ENCODE measurements at places on chromosomes 11 and 22.

GRCh38 chr22:47276450-47276820 lies 514.0 kb downstream of the TBC1D22A start:
- no peak for DNase-seq

DNA sequence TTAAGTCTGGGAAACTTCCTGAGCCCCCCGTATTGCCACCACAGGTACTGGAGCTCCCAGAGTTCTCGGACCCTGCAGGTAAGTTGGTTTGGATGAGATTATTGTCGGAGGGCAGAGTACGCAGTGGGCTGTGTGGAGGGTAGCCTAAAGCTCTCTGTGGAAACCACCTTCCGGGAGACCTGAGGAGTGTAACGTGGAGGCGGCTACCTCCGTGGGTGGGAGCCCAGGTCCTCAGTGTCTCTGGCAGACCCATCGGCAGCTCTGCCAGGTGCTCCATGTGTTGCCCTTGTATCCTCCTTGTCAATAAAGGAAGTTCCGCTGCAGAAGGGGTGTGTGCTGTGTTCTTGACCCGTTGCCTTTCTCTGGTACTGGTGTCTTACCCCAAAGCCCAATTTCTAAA lies 61.4 kb downstream of the SYT13 start:
- no peak for DNase-seq

GRCh38 chr22:26502688-26503561 lies 9.3 kb downstream of the TFIP11 start:
- no peak for DNase-seq

DNA sequence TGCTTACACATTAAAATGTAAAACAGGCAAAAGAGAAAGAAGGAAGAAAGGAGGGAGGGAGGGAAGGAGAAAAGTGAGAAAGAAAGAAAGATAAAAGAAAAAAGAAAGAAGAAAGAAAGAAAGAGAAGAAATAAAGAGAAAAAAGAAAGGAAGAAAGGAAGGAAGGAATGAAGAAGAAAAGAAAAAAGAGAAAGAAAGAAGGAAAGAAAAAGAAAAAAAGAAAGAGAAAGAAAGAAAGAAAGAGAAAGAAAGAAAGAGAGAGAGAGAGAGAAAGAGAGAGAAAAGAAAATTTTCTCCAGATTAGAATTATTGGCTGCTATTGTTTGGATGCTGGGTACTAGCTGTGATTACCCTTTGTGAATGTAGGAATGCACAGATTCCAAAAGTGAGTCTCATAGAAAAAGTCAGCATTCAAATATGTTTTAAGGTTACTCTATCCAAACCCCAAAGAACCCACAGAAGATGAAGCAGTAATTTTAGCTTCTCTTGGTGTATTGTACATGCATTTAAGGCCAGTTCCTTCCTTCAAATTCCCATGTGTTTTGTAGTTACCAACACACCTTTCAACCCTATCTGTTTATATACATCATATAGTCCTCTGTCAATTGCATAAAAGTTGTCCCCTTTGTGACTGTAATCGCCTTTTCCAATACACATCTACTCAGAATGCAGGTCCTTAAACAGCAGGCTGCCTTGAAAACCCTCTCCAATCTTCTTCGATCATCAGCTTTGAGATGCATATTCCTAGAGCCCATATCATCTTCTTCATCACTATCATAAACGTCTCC lies 789 bp upstream of the FAM111A start:
- DNase-seq = no peak

DNA sequence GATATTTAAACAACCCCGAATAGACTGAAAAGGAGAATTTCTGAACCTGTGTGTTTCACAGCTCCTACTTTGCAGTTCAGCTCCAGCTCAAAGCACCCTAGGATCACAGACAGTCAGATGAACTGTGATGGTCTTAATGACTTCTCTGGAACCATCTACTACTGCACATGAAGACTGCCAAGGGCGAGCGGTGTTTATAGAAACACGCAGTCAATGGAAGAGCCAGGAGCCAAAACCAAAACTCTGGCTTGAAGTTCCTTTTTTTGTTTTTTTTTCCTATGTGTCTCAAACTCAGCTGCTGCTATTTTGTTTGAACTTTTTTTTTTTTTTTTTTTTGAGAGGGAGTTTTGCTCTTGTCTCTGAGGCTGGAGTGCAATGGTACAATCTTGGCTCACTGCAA lies 382.6 kb upstream of the SYN3 start:
- DNase-seq = no peak

- DNase-seq = no peak
Observed at GRCh38 chr11:7548659-7549274, 35.0 kb downstream of the PPFIBP2 start.

GRCh38 chr11:16603890-16604793 lies 134.3 kb upstream of the C11orf58 start:
- no peak for DNase-seq

DNA sequence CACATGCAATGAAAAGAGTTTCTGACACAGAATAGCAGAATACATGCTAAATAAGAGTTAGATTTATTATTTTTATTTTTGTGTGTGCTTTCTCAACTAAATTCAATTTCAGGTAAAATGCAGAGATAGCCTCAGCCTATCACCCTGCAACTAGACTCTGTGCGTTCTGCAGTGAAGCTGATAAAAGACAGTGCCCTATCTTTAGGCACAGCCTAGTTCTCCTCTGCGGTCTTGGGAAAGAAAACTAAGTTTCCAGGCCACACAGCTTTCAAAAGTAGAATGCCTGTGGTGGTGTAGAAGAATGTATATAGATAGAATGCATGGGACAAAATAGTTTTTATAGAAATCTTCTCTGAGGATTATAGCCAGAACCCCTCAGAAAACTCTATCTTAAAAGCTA lies 12.0 kb upstream of the MMP1 start:
- no peak for DNase-seq

DNA sequence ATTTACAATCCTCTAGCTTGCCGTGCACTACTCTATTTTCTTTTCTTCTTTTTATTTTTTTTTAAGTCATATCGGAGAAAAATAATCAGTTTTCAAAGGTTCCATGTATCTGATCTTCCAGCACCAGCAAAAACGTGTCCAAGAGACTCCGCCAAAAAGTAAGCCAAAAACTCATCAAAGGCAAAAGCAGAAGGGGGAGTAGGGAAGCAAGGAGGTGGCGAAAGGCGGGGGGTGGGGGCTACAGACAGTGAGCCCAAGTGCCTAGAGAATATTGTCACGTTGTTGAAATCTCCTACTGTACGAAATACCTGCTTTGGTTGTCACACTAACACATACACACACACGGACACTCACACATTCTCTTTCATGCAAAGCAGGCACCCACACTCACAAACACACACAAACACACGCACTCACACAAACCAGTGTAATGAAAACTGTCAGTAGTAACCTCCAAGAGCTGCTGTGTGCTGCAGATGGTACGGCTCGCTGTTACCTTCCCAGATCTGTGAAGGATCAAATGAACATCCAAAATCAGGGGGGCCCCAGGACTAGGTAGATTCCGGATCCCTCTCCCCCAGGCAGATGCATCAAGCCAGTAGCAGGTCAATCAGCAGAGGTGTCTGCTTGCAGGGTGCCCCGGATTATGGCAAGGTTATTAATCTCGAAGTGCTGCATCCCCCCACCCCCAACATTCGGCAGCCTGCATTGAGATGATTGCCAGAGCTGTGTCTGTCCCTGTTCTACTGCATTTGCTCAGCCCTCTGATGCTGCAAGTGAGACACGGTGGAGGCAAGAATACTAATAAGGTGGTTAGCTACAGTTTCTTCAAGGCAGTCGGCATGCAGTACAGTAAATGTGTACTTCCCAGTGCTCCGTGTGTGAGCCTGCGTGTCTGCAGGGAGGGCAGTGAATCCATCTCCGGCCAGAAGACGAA lies at the start of gene LRRC4C:
LRRC4C (minus strand) TSS at position 188 of the 937 bp plus-strand sequence.
- DNase-seq = no peak

DNA sequence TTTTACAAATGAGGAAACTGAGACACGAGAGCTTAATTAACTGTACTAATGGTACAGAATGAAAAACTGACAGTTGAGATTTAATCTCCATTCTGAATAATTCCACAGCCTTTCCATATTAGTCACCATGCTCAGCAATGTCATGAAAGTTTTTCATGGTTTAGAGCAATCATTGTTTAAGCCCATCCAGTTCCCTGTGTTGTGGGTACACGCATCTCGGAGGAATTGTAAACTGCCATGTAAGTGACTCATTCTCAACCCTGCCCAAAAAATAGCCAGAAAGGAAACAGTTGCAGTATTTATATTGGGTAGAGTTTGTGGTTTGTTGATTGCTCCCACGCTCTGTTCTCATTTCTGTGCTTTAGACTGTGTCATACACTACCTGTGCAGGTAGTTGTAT lies 1790.8 kb downstream of the LRRC4C start:
- DNase-seq = no peak

DNA sequence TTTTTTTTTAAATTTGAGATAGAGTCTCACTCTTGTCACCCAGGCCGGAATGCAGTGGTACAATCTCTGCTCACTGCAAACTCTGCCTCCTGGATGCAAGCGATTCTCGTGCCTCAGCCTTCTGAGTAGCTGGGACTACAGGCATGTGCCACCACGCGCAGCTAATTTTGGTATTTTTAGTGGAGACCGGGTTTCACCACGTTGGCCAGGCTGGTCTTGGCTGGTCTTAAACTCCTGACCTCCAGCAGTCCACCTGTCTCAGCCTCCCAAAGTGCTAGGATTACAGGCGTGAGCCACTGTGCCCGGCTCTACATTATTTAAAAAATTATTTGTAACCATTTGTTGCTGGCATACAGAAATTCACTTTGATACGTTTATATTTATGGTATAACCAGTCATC lies 18.6 kb downstream of the EP300 start:
- DNase-seq = no peak

DNA sequence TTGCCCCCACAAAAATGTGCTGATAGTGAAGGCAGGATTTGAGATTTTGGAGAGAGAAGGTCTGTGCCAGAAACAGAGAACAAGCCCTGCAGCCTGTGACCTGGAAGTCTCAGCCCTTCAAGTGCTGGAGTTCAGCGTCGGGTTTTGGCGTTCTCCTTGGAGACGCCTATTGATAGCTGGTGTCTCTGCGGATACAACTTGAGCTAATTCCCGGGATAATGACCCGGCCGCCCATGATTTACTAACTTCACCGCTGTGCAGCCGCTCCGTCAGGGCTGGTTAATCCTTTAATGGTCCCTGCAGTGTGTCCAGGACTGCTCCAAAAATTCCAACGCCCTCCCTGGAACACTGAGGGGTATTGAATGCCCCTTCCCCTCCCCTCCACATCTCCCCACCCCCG lies 76.6 kb downstream of the WT1 start:
- no peak for DNase-seq

GRCh38 chr22:28604966-28605761 lies 74.5 kb downstream of the TTC28 start:
- no peak for DNase-seq

Data from Panc1 (cell line).